ENCODE measurements at places on chromosomes 11 and 22.

- no peak for DNase-seq
These were observed 121.7 kb downstream of the ZNF280B start for GRCh38 chr22:22386602-22387385.

DNA sequence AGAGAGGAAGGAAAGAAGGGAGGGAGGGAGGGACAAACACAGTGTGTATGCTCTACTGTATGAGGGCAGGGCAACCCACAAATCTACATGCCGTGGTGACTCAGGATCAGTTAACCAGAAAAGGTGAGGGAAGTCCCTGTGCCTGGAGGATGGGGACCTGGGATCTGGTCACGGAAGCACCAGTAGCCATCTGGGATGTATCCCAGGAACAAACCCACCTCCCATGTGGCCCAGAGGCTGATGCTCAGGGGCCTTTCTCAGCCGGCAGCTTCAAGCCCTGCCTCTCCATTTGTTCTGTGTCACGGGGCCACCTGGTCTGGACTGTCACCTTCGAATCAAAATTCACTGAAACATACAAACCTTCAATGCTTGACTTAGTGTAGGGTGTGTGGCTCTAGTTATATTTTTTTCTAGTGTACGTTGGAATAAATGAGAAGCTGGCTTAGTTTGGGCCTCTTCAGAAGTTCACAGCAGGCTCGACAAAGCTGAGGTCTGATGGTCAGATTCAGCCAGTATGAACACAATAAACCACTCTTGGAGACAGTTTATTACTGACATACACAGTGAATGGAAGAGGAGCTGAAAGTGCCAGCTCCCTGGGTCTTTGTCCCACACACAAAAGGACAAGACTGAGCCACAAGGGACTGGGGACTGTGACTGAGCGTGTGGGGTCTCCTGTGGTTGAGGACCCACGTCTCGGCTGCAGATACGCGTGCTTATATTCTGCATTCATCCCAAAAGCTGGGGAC lies 23.5 kb upstream of the RTL6 start:
- no peak for DNase-seq

DNA sequence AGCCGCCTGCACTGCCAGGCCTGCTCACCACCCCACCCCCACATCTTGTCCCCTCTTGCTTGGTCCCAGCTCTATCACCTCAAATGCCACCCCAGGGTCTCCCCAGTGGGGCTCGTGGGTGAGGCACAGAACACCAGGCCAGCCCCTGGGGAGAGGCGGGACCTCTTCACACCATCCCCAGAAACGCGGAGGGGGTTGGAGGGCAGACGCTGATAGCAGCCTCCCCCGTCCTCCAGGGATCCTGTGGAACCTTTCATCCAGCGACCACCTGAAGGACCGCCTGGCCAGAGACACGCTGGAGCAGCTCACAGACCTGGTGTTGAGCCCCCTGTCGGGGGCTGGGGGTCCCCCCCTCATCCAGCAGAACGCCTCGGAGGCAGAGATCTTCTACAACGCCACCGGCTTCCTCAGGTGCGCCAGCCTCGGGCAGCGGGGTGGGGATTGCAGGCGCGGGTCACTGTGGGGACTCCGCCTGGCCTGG lies 5.8 kb downstream of the PKP3 start:
- no peak for DNase-seq

DNA sequence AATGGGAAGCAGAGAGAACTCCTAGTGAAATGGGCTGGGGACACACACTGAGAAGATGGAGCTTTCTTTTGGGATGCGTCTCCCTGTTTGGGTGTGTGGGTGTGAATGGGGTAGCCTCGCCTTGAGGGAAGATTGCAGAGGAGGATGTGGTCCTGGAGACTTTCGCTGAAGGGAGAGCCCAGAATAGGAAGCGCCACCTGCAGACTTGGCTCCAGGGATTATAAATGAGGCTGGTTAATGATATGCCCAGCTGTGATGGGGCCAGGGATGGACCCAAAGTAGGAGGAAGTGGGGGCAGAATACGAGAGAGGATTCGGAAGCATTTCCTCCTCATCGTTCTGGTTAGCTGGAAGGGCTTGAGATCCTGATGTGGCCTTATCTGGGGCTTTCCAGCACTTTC lies 13.7 kb downstream of the RELT start:
- DNase-seq = no peak

DNA sequence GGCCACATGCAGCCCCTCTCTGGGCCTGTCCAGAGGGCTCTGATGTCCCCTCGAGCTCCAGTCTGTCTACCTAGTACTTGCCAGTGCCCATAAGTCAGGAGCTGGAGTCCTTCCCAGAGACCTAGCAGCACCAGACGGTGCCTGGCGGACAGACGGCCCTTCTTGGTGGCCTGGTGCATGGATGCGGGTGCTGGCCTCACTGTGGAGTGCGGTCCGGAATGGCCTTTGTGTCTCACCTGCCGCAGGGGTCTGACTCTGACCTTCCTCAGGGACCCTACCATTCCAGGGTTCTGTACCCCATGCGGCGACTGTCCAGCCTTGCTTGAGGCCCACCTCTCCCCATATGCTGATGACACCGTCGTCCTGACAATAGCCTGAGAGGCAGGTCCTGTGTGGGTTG lies 29.4 kb upstream of the SMIM38 start:
- DNase-seq = no peak

- DNase-seq = peak; percentile 36
These were observed 347 bp downstream of the MN1 start for GRCh38 chr22:27801202-27801615.

- no peak for DNase-seq
These were observed 19.7 kb upstream of the EFCAB6 start for GRCh38 chr22:43831561-43832392.

GRCh38 chr11:7643314-7643713 lies 30.0 kb downstream of the CYB5R2 start:
- no peak for DNase-seq

GRCh38 chr11:123303924-123304323 lies 108.9 kb upstream of the CLMP start:
- DNase-seq = no peak

GRCh38 chr22:32411402-32411801 lies 645 bp downstream of the RTCB start:
- DNase-seq = no peak

GRCh38 chr22:20591295-20591645 lies 83.9 kb downstream of the MED15 start:
- DNase-seq = no peak

- DNase-seq = no peak
These were observed 200.6 kb downstream of the CEP164 start for GRCh38 chr11:117528097-117528721.

DNA sequence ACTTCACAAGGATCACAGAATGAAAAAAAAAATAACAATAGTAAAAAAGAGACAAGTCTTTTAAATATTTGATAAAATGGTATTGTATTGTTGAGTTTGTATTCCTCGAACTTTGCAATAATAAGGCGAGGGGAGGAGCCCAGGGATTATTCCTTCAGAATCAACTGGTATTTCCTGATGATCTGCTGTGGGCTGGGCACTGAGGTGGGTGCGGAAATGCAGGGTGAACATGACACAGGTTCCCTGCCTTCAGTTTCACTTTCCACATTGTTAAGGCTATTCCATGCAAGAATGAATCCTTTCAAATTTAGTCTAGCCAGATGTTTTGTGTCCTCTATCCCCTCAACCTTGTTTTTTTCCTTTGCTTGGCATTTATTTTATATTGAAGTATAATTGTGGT lies 2.1 kb upstream of the EIF3M start:
- DNase-seq = no peak

- no peak for DNase-seq
These were observed 19.8 kb upstream of the MPZL2 start for GRCh38 chr11:118283756-118284350.

DNA sequence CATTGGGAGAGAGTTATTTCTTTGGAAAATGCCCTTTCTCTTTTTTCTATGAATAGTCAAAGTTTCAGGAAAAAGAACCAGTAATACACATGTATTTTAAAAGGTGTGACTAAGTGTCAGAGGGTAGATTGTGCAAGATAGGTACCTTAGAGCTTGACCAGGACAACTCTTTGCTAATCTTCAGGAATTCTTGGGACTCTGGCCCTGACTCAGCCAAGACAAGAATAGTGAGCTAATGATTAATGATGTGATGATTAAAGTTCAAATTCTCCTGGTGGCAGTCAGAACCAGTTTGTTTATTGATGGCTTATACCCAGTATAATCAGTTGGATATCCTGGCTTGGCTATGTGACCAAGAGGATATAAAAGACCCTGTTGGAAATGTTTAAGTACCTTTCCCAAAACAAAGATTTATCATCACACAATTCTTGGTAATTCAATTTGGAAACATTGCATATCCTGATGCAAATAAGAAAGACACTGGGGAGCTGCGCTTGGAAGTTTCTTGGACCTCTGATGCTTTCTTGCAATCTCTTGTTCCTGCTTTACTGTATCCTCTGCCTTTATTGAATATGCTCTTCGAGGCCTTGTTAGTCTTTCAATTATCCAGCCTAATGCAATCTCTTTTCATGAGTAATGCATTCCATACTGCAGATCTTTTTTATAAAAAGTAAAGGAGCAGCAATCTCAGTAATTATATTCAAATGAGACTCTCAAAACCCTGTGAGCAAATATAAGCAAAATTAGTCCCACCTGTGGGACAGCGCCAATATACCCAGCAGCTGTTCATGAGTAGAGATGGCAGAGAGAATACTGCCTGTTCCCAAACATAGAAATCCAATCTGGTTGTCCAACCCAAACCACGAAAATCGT lies 48.0 kb upstream of the CEP126 start:
- no peak for DNase-seq

DNA sequence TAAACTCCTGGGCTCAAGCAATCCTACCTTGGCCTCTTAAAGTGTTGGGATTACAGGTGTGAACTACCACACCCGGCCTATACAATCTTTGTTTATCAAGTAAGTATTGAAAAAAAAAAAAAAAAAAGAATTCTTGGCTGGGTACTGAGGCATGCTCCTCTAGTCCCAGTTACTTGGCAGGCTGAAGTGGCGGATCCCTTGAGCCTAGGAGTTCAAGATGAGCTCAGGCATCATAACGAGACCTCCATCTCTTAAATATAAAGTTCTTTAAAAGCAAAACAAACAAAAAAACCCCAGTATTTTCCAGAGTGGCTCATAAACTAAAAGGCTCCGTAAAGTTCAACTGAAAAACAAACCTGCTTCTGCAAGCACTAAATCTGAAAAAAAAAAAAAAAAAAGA lies 50.3 kb upstream of the GAB2 start:
- DNase-seq = no peak

DNA sequence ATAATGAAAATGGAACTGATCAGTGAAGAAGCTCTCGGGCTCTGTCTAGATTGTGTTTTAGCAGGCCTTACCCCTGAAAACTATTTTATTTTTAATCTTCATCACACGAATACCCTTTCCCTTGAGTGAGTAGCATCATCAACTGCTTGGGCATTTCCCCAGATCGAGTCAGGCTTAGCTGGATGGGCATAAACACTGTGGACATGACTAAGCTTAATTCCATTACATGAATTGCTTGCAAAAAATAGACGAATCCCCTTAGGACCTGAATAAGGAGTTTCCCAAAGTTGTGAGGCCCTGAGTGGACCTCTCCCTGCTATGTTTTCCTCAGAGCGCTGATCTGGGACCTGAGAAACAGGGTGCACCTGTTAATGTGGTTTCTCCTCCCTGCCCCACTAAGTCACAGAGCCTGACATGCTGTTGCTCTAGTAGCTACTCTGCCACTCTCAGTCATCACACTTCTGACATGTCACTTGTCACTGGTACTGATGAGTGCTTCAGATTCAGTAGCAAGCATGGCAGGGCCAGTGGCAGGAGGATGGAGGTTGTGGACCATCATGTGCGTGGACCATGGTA lies 53.5 kb downstream of the ENDOD1 start:
- DNase-seq = no peak

DNA sequence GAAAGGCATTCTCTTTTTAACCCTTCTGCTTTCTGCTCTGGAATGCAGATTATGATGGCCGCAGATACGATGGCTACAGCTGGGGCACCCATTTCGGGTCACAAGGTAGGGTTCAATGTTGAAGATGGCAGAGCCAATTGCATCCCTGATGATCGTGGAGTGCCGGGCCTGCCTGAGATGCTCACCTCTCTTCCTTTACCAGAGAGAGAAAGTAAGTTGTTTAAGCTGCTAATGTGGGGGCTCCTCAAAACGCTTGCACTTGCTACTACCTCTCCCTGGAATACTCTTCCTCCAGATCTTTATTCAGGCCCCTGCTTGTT lies 50.8 kb upstream of the PRDM11 start:
- no peak for DNase-seq

DNA sequence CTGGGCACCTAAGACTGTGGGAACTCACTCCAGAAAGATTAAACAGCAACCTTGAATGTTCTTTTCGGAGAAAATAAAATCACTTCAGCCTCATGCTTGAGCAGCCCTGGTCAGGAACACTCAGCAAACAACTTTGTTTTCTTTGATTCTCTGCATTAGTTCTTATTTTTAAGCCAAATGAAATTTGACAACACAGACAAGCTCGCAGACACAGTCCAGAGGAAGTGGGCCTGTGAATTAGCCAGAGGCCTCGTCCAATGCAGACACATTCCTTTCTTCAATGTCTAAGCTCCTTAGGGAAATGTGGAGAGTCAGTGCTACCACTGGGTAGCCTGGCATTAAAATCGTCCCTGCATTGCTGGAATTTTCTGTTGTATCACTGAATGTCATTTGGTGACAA lies 62.9 kb upstream of the CSNK2A3 start:
- no peak for DNase-seq

GRCh38 chr11:14784230-14784629 lies 107.8 kb downstream of the CYP2R1 start:
- DNase-seq = no peak

DNA sequence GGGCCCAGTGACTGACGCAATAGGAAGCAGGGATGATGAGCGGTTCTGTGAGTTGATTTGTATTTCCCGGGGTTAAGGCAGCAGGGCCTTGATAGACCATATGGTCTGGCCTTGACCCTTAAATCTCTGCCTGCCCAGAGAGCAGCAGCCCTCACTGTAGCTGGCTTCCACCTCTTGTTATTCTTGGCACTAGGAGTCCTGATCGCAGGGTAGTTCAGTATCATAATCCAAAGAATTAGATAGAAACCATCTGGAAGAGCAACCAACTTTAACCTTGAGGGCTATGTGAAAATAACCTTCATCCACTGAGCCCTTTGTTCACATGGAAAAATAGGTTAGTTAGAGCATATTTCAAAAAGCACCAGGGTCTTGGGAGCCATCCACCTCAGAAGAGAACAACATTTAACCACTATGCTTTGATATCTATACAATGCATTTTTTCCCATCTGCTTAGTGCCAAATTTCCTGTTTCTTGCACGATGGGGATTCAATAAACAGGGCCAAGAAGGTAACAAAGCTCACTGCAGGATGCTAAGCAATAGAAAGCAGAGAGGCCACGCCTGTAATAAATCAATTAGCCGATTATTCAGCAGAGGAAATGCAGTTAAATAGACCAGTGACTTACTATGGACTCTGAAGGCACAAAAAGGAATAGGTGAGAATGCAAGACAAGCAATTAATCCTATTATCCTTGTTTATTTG lies 761.3 kb downstream of the OPCML start:
- DNase-seq = no peak

GRCh38 chr11:41384329-41384728 lies 75.1 kb downstream of the LRRC4C start:
- no peak for DNase-seq

DNA sequence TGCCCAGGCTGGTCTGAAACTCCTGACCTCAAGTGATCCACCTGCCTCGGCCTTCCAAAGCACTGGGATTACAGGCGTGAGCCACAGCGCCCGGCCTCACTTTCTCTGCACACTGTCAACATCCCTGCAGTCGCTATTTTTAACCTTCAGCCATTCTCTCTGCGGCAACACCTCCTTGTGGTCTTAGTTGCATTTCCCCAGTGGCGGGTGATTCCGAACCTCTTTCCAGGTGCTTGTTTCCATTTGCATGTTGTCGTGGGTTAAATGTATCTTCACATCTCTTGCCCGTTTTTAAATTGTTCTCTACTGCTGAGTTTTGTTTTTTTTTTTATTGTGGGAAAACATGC lies 2.2 kb upstream of the SCT start:
- no peak for DNase-seq
